ENCODE measurements at places on chromosomes 13 and 19.

DNA sequence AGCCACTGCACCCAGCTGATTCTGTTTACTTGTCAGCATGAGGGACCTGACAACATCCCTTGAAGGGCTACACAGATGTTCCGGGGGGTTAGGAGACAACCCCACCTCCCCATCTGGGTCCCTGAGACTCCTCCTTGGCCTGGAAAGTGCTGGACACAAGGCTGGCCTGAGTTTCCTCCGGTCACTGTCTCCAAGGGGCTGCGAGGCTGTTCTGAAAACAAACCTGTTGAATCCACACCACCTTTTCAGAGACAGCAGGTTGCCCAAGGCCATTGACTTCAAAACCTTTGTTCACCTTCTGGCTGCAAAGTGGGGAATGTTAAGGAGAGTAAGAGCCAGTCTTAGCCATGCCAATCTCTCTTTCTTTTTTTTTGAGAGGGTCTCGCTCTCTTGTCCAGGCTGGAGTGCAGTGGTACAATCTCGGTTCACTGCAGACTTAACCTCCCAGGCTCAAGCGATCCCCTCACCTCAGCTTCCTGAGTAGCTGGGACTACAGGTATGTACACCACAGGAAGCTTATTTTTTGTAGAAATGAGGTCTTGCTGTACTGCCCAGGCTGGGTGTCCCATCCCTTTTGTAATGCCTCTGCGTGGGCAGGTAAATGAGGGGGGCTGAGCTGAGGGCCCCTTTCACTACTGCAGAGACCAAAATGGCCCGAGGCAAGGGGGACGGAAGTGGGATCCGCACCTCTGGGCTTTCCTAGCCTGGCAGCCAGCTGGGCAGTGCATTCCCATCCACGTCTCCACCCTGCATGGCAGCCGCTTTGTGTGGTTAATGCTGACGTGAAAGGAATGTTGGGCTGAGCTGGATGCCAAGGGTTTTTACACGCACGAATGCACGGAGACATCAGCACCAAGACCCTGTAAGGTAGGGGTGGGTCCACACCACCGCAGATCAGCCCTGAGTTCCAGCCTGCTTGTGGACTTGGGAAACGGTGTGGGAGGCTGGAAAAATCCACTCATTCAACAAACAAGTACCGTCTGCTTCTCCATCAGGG lies 1.9 kb upstream of the ZNF628 start:
- DNase-seq = no peak

GRCh38 chr13:32837307-32837972 lies 178.8 kb upstream of the KL start:
- DNase-seq = no peak

DNA sequence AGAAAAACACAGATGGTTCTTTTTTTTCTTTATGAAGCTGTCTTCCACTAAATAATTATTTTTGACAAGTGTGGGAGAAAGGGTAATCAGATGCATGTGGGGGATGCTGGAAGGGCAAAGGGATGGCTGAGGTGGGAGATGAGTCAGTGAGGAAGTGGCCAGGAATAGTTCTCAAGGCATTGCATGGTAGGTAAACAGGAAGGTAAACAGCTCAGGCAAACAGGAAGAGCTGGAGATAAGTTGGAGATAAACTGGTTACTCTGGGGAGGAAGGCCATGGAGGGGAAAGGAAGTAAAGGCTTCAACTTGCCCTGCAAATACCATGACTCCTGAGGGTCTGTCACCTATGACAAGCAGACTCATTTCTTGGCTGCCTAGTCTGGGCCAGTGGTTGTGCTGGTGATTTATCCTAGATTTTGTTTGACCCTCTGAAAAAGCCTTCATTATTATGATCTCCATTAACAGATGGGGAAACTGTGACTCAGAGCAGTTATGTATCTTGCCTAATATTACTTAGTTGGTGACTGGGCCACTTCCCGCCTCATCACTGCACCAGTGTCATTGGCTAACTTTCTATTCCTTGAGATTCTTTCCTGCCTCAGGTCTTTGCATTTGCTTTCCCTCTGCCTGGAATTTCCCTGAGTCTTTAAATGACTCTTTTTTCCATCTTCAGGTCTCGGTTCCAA lies 17.1 kb downstream of the ACTL9 start:
- no peak for DNase-seq

- peak; percentile 85 for DNase-seq
These were observed 46.7 kb downstream of the GAS6 start for GRCh38 chr13:113816946-113817859.

DNA sequence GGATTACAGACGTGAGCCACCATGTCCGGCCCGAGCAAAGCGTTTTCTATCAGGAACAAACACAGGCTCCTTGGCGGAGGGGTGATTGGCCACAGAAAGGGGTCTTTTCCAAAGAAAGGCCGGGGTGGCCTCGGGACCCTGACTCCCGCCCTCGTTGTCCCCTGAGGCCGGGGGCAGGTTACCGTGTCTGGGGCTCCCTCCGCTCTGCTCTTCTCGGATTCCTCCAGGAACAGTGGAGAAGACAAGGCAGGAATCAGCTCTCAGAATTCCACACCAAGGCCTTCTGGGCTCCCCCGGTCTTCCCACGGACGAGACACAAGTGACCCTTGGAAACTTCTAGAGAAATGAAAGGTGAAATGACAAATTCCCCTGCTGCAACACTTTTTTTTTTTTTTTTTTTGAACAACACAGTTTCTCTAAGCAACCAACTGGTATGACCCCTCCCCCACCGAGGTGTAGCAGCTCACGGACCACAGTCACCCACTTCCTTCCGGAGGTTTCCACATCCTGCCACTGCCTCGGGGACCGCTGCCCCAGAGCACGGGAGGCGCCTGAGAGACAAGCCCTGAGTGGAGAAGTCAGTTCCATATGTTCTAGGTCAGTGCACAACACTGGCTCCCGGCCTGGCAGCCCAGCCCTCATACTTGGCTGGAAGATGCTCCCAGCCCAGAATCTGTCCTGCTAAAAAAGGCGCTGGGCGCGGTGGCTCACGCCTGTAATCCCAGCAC lies 11.0 kb downstream of the MOB3A start:
- DNase-seq = peak; percentile 93

GRCh38 chr19:12799742-12800465 lies 1.7 kb downstream of the PRDX2 start:
- DNase-seq = no peak

- DNase-seq = no peak
These were observed 235.2 kb downstream of the KLF5 start for GRCh38 chr13:73293913-73294523.

DNA sequence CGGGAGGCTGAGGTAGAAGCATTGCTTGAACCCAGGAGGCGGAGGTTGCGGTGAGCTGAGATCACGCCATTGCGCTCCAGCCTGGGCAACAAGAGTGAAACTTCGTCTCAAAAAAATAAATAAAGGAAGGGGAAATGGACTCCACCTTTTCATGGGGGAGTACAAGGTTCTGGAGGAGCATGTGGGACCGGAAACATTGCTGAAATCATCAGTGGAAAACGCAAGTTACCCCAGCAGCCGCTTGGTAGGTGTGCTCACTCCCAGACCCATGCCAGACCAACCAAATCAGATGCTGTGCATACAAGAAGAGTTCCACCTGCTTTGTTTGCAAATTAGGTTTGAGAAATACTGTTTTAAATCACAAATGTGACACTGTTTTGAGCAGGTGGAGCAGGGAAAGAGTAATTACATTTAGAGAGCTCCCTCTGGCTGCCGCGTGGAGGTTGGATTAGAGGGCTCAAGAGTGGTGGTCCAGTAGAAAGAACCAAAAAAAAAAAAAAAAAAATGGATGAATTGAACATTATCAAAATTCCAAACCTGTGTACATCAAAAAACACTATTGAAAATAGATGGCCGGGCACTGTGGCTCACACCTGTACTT lies 4.9 kb downstream of the ERICH4 start:
- DNase-seq = no peak

DNA sequence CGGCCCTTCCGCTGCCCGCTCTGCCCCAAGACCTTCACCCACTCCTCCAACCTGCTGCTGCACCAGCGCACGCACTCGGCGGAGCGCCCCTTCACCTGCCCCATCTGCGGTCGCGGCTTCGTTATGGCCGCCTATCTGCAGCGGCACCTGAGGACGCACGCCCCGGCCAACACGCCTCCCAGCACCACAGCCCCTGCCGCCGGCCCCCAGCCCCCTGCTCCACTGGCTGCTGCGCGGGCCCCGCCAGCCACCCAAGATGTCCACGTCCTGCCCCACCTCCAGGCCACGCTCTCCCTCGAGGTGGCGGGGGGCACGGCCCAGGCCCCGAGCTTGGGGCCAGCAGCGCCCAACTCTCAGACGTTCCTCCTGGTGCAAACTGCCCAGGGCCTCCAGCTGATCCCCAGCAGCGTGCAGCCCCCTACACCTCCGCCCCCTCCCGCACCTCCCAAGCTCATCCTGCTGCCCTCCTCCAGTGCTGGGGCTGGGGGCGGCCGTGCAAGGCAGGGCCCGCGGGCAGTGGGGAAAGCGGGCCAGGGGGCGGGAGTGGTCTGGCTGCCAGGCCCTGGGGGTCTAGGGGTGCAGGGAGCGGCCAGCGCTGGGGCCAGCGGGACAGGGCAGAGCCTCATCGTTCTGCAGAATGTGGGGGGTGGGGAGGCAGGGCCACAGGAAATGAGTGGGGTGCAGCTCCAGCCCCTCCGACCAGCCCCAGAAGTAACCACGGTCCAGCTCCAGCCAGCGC lies 1.9 kb upstream of the NAT14 start:
- no peak for DNase-seq

GRCh38 chr13:78341032-78341431 lies 262.3 kb downstream of the POU4F1 start:
- DNase-seq = no peak

DNA sequence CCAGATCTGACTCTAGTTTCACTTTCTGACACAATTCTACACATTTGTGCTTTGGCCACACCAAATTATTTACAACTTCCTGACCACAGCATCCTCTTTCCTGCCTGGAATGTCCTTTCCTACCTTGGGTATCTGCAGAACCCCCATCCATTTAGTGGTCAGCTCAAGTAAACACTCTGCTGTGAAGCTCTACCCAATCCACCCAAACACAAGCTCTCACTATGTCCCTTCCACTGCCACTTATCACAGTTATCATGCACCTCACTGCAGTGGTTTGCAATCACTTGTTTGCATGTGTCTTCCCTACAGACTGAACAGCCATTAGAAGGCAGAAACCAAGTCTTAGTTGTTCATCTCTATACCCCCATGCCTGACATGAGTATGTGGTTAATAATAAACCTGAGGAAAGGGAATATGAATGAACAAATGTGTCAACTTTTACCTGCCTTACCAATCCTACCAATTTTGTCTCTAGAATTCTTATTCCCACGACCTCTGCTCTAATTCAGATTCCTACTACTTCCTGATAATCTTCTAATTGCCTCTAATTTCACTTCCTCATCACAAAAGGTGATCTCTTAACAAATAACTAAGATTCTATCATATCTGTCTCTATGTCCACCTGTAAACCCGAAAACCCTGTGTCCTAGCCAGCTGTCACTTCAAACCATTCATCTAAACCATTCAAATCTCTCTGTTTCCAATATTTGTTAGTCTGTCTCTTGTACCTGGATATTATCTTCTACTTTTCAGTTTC lies 25.1 kb downstream of the LNX2 start:
- no peak for DNase-seq

GRCh38 chr13:20197361-20197834 lies 4.7 kb upstream of the GJB2 start:
- DNase-seq = peak; percentile 47
